Ovary (tissue), 10 donors: ENCODE measurements at places on chromosomes 11 and 22.

GRCh38 chr11:7457211-7457610 lies 28.1 kb upstream of the OLFML1 start:
- no peak for DNase-seq

GRCh38 chr11:111409915-111410314 lies 30.8 kb upstream of the POU2AF1 start:
- DNase-seq = no peak

DNA sequence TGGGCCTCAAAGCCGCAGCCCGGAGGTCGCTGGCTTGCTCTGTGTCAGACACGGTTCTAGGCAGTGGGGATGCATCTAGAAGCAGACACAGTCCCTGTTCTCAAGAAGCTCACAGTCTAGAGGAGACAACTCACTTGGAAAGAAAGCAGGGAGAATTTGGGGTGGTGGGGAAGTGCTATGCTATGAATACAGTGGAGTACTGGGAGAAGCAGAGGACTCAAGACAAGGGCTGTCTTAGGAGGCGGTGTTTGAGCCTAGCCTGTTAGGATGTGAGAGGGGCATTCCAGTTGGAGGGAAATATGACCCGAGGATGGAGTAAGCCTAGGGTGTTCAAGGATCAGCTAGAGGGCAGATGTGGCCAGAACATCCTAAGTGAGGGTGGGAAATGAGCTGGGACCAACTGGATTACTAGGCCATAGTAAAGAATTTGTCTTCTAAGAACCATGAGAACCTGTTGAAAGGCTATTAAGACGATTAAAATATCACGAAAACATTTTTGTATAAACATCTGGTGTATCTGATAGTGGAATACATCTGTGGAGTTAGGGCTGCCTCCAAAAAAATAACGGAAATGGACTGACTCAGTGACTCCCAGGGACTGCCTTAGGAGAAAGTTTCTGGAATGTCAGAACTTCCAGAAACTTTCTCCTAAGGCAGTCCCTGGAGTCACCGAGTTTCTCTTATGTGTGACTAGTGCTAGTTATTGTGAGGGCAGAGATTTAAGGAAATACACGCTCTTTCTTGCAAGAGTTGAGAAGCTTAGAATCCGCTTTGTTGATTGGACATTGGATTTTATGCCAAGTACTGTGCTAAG lies 1.1 kb upstream of the PITPNB start:
- DNase-seq = peak; percentile 20

GRCh38 chr11:75339685-75340409 lies 11.6 kb downstream of the ARRB1 start:
- DNase-seq = no peak

DNA sequence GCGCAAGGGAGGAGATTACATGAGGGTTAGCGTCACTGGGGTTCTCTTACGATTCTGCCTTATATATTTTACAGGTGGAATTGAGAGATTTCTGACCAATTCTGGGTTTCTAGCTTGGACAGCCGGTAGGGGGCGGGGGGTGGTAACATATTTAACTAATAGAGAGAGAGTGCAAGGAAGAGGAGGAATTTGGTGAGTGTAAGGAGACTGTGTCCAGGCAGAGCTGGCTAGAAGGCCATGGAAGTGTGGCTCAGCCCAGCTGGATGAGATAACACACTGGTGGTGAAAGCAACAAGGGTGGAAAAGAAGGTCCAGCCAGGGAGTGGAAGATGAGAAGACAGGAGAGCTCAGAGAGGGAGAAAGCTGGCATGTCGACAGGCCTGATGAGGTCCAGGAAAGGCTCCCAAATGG lies 56.5 kb downstream of the ST3GAL4 start:
- peak; percentile 72 for DNase-seq

DNA sequence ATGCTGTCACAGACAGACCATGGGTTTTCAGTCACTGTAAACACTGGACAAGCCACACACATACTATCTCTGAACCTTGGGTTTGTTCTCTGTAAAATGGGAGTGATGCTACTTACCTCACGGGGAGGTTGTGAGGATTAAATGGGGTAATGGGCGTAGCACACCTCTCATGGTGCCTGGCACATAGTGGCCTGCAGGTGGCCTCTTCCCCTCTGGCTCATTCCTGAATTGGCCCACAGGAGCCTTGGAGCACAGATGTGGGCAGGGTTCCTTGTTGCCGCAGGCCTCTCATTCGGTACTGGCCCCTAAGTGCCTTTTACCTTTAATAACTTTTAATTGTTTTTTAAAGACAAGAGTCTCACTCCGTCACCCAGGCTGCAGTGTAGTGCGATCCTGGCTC lies 11.7 kb downstream of the MICAL2 start:
- DNase-seq = no peak

DNA sequence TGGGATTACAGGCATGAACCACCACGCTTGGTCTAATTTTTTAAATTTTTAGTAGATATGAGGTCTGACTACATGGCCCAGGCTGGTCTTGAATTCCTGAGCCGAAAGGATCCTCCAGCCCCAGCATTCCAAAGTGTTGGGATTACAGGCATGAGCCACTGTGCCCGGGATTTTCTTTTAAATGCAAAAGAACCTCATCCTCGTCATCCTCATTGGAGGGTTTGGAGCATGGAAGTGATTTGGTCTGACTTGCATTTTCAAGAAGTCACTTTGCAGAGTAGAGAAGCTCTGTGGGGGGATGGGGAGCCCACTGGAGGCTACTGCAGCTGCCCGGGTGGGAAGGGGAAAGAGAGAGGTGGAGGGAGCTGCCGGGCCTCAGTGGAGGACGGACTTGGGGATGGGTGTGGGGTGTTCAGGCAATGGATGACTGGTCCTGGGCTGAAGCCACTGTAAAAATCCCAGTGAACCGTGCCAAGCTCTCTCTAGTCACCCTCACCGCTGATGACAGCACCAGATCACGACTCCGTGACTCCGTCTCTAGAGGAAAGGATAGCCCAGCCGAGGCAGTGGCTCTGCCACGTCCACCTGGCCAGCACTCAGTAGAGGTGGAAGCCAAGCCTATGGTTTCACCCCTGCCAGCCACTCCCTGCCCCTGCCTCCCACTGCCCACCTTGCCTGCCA lies 32.8 kb upstream of the SLC22A12 start:
- DNase-seq = no peak

GRCh38 chr22:22030493-22031182 lies 48.1 kb upstream of the TOP3B start:
- no peak for DNase-seq

GRCh38 chr11:69620683-69621290 lies 20.2 kb upstream of the CCND1 start:
- no peak for DNase-seq

- no peak for DNase-seq
These were observed 2.6 kb downstream of the TMPRSS4 start for GRCh38 chr11:118079491-118079890.

GRCh38 chr11:120270386-120270785 lies 30.4 kb downstream of the POU2F3 start:
- DNase-seq = no peak

DNA sequence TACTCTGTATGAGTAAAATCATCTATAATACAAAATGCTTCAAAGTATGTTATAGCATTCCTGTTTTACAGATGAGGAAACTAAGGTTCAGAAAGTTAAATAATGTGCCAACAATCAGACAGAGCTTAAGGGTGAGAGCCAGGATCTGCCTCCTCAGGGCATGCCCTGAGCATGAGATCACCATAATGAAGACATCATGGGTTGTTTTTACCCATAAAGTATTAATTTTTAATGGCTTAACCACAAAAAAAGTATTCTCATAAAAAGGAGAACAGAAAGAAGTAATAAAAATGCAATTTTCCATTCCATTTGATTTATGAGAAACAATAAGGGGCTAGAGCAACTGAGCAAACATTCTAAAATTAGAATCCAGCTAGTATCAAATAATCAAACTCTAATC lies 534.3 kb upstream of the ARHGAP42 start:
- no peak for DNase-seq

DNA sequence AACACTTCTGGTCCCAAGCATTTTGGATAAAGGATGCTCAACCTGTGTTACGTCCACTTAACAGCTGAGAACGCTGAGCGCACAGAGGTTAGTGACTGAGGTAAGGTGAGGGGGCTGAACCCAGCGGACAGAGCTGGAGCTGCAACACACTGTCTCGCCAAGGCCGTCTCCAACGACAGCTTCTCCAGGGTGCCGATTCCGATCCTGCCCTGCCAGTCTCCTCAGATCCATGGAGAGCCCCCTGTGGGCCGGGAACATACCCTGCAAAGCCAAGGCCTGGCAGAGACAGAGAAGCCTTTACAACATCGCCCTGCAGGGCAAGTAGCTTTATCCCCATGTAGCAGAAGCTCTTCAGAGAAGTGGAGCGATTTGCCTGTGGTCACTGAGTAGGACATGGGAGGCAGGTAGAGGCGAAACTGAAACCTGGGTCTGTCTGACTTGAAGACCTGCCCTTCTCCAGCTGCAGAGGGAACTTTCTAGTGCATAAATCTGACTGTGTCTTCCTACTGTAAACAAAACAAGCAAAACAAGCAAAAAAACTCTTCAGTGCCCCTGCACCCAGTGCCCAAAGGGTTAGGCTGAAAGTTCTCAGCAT lies 72.8 kb downstream of the SCUBE1 start:
- no peak for DNase-seq

GRCh38 chr22:30182350-30182745 lies 64.2 kb downstream of the LIF start:
- DNase-seq = no peak

DNA sequence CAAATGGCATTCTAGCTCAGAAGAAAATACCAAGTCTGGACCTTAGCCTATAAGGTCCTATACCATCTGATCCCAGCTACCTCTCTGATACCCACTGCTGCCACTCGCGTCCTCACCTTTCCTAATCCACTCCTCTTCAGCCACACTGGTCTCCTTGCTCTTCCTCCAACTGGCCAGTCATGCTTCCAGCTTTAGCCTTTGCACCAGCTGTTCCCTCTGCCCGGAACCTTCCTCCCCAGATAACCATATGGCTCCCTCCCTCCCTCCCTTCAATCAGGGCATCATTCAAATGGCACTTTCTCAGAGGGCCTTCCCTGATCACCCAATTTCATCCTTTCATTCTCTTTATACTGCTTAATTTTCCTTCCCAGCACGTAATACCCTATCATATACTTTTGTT lies 67.9 kb downstream of the KCNC1 start:
- DNase-seq = no peak

DNA sequence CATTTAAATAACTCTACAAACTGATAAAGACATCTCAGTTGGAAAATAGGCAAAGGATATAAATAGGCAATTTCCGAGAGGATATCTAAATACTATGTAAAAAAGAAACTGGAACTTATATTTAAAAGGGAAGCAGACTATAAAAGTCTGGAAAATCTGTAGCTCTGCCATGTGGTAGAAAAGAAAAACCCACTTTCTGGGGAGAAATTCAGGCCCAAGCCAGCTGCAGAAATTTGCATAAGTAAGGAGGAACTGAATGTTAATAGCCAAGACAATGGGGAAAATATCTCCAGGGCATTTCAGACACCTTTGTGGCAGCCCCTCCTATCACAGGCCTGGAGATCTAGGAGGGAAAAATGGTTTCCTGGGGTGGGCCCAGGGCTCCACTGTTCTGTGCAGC lies 97.8 kb upstream of the ZBED5 start:
- no peak for DNase-seq

- no peak for DNase-seq
These were observed 8.4 kb downstream of the VSTM5 start for GRCh38 chr11:93842034-93842433.

GRCh38 chr11:3626250-3626960 lies 15.4 kb downstream of the ART5 start:
- DNase-seq = no peak

- DNase-seq = no peak
These were observed 46.6 kb downstream of the GGTLC2 start for GRCh38 chr22:22691055-22691454.

- peak; percentile 61 for DNase-seq
These were observed 696 bp downstream of the MRGPRF start for GRCh38 chr11:69012092-69013008.

DNA sequence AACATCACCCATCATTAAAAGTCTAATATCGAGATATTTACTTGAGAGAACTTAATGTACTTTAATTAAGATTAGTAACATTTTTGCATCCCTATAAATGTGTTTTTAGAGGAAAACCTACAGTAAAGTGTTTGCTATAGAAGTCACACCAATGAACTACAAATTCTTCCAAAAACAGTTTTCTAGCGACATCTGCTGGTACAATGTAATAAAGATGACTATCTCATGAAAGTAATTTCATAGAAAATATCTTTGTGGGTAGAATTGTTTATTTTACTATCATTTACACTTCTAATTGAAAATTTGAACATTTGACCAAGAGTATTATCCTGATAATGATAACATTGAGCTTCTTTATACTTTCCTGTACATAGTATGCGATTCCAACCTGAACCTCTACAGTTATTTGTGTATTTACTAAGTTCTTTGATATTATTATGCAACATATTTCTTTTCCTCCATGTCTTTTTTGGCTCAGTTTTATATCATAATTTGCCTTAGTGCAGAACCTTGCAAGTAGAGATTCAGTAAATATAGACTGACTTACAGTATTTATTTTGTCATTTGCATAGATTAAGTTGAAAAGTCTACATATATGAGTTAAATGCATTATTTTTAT lies 252.7 kb downstream of the TMEM135 start:
- no peak for DNase-seq

- no peak for DNase-seq
These were observed 12.5 kb upstream of the CSF2RB start for GRCh38 chr22:36900880-36901279.

GRCh38 chr11:117720061-117720511 lies 76.9 kb downstream of the DSCAML1 start:
- DNase-seq = no peak

DNA sequence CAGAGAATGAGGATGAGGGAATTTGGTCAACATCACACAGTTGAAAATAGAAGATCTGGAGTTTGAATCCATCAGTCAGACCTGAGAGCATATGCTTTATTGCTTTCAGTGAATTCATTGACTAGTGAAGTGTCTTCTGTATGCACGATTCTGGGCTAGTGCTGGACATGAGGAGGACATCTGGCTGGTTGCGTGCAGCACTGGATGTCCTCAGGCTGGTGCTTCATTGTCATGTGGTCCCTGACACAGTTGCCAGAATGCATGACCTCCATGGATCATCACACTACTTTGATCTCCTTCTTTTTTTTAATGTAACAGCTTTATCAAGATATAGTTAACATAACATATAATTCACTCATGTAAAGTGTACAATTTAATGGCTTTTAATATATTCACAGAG lies 44.5 kb upstream of the MMP7 start:
- DNase-seq = no peak

GRCh38 chr22:31239771-31240370 lies 27.8 kb downstream of the LIMK2 start:
- DNase-seq = no peak
